Activated naive CD4-positive, alpha-beta T cell (primary cell): ENCODE measurements at places on chromosomes 2 and 18.
A peak's percentile ranks its signal among the peaks of the same experiment; 100 is the strongest.

GRCh38 chr2:232139786-232140562 is 178.5 kb downstream of the DIS3L2 start:
- no peak for DNase-seq

- no peak for DNase-seq
These were observed 240.0 kb downstream of the RND3 start for GRCh38 chr2:150247481-150247880.

DNA sequence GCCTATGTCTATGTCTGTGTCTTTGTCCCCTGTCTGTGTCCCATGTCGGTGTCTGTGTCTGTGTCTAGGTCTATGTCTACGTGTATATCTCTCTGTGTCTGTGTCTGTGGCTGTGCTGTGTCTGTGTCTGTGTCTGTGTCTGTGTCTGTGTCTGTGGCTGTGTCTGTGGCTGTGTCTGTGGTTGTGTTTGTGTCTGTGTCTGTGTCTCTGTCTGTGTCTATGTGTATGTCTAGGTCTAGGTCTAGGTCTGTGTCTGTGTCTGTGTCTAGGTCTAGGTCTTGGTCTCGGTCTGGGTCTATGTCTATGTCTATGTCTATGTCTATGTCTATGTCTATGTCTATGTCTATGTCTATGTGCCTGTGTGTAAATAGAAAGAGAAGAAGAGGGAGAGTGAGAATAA is 11.9 kb downstream of the IL1R2 start:
- DNase-seq = no peak

DNA sequence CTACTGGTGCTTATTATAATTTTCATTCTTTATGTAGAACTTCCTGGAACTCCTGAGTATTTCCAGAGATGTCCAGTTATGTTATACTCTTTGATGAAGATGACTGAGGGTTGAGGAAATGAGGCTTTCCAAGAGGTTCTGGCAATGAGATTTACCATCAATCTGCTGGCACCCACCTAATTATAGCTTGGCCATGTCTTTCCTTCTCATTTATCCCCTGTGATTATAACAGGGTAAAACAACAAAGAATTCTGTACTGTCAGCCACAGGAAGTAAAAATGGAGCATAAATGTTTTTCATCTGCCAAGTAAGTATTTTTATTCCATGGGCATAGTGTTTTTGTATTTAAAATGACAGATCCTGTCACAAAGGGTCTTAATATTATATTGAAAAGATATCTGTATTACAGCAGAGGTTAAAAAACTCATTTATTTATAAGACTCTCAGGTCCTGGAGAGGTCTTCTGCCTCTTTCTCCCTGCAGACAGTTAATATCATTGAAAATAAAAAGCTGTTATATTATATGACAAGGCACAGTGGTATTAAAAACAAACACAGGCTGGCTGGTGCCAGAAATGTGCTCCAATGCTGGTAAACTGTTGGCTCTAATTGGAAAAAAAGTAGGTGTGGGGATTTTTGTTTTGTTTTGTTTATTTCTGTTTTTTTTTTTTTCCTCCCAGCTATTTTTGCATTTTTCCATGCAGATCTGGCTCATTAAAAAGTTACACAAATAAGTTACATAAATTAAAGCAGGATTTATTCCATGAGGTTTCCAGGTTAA is 1764.1 kb upstream of the CELF4 start:
- no peak for DNase-seq

DNA sequence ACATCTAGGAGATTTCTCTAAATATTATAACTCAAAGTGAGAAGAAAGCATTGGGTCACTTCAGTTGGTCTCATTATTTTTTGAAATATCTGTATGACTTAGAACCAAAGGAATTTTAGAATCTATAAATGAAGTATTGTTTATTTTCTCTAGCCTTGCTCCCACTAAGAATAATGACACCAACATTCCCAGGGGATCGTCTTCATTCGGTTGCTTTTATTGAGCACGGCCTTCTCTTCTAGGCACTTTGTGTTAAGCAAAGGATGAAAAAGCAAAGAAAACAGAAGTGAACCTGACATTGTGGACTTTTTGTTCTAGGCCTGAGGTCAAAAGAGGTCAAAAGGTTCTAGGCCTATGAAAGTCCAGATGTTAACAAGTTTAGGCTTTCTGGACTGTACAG is 231.9 kb downstream of the GALR1 start:
- DNase-seq = no peak

DNA sequence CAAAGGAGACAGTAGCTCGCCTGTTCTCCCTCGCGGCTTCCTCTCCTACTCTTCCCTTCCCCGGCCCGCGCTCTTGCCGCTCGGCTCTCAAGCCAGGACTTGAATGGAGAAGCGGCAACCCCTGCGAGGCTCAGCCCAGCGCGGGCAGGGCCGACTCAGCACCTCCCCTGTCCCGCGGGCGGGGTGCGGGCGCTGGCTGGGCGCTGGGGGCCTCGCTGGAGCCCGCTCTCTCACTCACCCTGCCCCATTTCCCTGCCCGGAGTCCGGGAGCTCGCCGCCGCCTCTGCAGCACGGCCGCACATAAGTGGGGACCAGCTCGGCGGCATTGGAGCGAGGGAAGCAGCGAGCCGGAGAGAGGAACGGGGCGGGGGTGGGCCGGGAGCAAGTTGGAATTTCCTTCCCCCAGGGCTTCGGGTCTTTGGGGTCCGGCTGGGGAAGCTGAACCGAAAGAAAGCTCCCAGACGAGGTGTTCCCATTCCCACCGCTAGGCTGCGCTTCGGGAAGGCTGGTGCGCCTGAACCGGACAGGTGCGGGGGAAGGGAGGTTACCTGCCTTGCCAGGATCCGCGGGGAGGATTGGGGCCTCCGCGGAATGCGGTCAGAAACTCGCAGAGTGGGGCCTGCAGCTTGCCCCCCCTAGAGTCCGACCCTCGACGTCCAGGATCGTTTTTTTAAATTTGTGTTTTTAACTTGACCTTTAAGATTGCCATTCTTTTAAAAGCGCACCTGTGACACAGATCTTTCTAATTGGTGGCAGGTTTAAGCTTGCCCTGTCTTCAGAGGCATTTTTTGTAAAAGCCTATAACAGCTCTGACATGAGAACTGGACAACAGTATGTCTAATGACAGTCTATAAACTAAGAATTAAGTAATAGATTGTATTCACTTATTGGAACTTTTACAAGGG is at the start of gene COBLL1:
TSS of gene COBLL1 (minus strand) at position 105 of the 905 bp plus-strand sequence. CDS start 627 bp downstream, outside the sequence.
- no peak for DNase-seq

DNA sequence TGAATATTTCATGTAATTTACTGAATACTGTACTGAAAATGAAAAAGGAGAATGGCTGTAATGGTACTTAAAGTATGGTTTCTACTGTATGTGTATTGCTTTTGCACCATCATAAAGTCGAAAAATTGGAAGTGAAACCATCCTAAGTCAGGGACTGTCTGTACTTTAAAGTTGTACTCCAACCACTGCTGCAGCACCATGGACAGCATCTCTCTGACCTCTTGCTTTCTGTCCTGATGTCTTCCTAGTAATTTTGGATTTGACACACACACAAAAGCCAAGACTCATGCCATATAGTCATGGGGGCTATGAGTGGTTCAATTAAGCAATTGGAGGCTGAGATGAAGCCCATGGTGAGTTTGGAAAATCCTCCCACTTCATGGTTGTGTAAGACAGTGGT is 256.3 kb upstream of the PKDCC start:
- no peak for DNase-seq

- DNase-seq = no peak
These were observed 59.0 kb downstream of the SEPTIN10 start for GRCh38 chr2:109554758-109555157.

DNA sequence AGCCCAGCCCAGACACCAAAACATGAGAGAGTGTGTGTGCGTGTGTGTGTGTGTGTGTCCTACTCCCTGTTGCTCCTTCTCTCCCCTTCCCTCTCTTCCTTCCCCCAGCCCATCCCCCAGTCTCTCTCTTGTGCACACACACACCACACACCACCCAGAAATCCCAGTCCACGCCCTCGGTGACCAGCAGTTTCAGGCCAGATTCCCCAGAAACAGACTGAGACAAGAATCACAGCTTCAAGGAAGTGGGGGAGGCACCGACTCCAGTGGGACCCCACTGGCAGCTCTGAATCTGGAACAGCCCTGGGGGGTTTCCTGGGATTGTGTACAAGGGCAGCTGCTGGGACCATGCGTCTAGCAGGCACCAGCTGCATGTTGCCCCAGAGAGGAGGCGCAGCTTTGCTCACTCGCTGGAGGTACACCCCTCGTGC is 113.5 kb downstream of the NDUFA10 start:
- DNase-seq = no peak

DNA sequence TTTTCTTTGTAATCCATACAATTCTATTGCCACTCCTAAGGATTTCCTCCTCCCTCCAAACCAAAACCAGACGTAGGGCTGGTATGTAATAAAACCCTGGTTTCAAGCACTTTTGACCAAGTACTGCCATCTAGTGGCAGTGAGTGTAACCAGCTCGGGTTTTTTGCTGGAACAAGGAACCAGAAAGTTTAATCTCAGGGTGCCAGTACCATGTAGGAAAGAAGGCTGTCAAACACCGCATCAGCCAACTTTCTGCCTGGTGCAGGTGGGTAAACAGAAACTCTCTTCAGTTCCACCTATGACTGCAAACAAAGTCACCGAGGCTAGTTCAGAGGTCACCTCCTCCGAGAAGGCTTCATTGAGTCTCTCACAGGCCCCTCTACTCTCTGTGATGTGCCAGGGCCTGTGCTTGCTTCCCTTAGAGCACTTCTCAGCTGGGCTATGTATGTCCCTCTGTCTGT is 10.2 kb upstream of the THNSL2 start:
- peak; percentile 12 for DNase-seq

GRCh38 chr2:128640166-128640844 is 321.6 kb upstream of the HS6ST1 start:
- DNase-seq = no peak

DNA sequence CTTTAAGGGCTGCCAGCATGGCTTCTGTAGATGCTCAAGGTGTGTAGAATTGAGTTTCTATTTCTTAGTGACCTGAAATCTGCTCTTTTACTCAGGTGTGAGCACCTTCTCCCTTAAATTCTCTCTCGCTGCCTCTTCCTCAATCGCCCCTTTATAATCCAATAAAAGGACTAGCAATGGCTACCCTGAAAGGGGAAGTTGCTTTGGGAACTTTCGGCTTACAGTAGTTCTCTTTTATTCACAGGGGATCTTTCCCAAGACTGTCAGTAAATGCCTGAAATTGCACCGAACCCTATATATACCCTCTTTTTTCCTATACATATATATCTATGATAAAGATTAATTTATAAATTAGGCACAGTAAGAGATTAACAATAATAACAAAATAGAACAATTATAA is 121.8 kb downstream of the ACTR3 start:
- no peak for DNase-seq
